ENCODE measurements at places on chromosomes 5 and 9. TPM values are rescaled to one million over a fixed set of nuclear protein-coding genes. Genes with fewer than 3 reads are reported as not detected.

PCAT7 gene
- total RNA-seq: not detected

C5orf58 gene
- not detected for total RNA-seq

ECM2 gene
- total RNA-seq: 0.07 TPM

TMC1 gene
- 2.2 TPM for total RNA-seq

GCNT4 gene
- 0.07 TPM for total RNA-seq

STPG3 gene
- total RNA-seq: not detected

RARS1 gene
- total RNA-seq: 274 TPM

LCNL1 gene
- not detected for total RNA-seq

PCDHGA5 gene
- total RNA-seq: 0.72 TPM

AMACR gene
- total RNA-seq: 9.0 TPM

SPACA9 gene
- total RNA-seq: 2.0 TPM

CSF1R gene
- total RNA-seq: not detected

KCNN2 gene
- total RNA-seq: 0.36 TPM

BRD8 gene
- total RNA-seq: 61.6 TPM

OGN gene
- total RNA-seq: under 0.01 TPM

IL13 gene
- total RNA-seq: not detected

AGXT2 gene
- total RNA-seq: not detected

SCGB3A1 gene
- total RNA-seq: not detected

IL4 gene
- total RNA-seq: not detected

PDGFRB gene
- total RNA-seq: 1.6 TPM

HTR1A gene
- total RNA-seq: not detected

LCN12 gene
- total RNA-seq: not detected

TRIM41 gene
- total RNA-seq: 6.7 TPM

RALGDS gene
- 32.0 TPM for total RNA-seq

GAS1 gene
- total RNA-seq: 0.29 TPM

TOPORS gene
- 40.7 TPM for total RNA-seq

PCDHB16 gene
- total RNA-seq: 0.07 TPM

SH3TC2 gene
- total RNA-seq: 9.0 TPM

DBH gene
- not detected for total RNA-seq

CCL27 gene
- total RNA-seq: not detected

INSL6 gene
- not detected for total RNA-seq

SERF1A gene
- 15.4 TPM for total RNA-seq

AK3 gene
- total RNA-seq: 65.4 TPM

DMRT2 gene
- not detected for total RNA-seq

PFN3 gene
- total RNA-seq: not detected

SLCO6A1 gene
- not detected for total RNA-seq

CYSRT1 gene
- 0.29 TPM for total RNA-seq

IFNA2 gene
- total RNA-seq: not detected

XPA gene
- total RNA-seq: 15.8 TPM

PCDHB14 gene
- total RNA-seq: 0.14 TPM

ABO gene
- total RNA-seq: 0.22 TPM

C9orf153 gene
- total RNA-seq: 0.27 TPM

HMGCR gene
- 144 TPM for total RNA-seq

IL33 gene
- 45.9 TPM for total RNA-seq

SOHLH1 gene
- not detected for total RNA-seq
